ENCODE measurements at places on chromosomes 6 and 20.

DNA sequence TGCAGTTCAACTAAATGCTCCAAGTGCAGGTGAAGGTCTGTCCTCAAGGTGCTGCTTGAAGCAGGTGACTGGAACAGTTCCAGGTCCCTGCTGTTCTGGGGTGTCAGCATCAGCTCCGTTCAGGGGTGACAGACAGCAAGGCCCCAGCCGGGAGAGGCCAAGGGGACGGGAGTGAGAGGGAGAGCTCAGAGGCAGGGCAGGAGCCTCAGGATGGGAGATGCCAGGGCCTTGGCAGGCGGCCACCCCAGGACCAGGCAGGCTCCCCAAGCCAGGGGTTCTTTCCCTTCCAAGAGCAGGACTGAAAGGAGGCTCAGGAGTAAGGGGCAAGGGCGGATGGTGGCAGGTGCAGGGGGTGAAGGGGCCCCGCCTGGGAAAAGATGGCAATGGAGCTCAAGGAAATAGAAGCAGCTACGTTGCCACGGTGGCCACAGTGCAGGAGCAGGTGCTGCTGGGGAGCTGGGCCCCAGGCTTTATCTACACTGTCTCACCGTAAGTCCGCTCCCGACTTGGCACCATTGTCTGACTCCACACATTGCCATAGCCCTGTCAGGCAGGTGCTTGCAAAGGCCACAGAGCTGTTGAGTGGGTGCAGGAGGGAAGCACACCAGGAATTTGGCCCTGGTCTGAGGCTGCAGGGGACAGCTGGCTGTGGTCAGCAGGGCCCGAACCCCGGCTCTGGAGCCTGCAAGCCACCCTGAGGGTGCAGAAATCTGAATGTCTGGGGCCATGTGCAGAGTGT, 43.1 kb downstream of the ERMARD start:
- no peak for DNase-seq

GRCh38 chr20:53138454-53139262, 166.5 kb downstream of the TSHZ2 start:
- DNase-seq, result no peak

GRCh38 chr6:12071064-12071615, 59.0 kb downstream of the HIVEP1 start:
- no peak for DNase-seq

GRCh38 chr6:25558155-25558817, 93.7 kb upstream of the SCGN start:
- DNase-seq, result no peak

DNA sequence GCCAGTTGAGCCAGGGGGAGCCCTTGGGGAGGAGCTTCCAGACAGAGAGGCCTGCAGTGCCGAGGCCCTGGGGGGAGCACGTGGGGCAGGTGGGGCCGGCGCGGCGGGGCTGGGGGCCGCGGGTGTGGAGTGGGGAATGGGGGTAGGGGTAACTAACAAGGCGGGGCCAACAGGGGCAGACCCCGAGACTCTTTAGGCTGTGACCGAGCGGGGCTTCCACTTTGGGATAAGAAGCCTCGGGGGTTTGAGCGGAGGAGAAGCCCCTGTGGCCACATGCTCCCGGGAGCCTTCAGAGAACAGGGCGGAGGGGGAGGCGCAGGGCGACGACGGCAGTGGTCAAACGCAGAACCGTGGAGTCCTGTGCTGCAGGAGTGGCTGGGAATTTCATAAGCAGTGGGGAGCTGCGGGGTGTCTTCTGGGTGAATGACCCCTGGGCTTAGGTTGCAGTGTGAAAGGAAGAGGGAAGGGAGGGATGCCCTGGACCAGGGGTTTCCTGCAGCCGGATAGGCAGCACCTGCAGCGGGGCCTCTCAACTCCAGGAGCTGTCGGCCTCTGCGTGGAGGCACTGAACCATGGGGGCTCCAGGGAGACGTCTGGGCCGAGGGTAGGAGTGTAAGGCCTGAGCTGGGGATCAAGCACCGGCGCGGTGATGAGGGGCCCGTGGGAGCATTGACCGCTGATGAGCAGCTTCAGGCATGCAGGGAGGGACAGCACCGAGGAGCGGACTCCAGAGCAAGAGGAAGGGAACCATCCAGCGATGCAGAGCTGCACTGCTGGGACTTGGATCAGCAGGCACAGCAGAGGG, 121.0 kb downstream of the SYNDIG1 start:
- no peak for DNase-seq

DNA sequence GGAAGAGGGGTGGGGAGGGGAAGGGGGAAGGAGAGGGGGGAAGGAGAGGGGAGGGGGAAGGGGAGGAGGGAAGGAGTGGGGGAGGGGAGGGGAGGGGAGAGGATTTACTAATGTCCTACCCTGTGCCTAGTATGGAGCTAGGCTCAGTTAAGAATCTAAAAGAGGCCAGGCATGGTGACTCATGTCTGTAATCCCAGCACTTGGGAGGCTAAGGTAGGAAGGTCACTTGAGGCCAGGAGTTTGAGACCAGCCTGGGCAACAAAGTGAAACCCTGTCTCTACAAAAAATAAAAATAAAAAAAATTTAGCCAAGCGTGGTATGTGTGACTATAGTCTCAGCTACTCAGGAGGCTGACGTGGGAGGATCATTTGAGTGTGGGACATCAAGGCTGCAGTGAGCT, 13.0 kb downstream of the UBE2J1 start:
- DNase-seq, result no peak

GRCh38 chr20:52311209-52311794, 119.7 kb upstream of the ZFP64 start:
- DNase-seq, result no peak

DNA sequence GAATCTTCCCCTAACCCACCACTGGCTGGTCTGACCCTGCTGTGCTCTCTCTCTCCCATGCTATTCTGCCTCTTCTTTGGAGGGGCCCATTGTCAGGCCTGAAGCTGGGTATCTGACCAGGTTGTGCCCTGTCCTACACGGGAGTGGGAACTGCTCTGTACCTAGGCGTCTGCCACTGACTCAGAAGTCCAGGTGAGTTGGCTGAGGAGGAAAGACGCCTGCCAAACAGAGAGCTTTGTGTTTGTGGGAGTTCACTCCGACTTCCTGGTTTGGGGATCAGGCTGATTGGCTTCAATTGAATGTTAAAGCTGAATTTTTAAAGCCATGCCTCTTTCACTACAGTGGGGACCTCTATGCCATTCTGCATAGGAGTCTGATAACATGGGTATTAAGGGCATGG, 136.0 kb downstream of the CCDC170 start:
- DNase-seq, result no peak

GRCh38 chr20:13344671-13345070, 123.6 kb downstream of the ISM1 start:
- no peak for DNase-seq

DNA sequence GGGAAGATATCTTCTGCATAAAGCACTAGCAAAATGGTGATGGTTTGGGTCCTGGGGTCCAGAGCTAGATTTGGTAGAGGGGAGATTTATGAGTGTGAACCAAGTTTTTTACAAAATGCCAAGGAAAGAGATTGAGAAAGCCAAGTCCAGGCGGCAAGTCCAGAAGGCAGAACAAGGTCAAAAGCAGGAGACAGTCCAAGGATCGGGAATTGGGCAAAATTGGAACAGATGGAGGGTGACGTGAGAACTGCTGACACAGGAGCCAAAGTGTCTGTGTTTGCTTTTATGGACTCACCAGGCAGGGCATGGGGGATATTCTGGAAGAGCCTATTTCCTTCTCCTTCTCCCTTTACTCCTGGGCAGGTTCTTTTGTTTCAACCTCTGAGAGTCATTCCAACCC, 4.1 kb downstream of the NHLRC1 start:
- no peak for DNase-seq

DNA sequence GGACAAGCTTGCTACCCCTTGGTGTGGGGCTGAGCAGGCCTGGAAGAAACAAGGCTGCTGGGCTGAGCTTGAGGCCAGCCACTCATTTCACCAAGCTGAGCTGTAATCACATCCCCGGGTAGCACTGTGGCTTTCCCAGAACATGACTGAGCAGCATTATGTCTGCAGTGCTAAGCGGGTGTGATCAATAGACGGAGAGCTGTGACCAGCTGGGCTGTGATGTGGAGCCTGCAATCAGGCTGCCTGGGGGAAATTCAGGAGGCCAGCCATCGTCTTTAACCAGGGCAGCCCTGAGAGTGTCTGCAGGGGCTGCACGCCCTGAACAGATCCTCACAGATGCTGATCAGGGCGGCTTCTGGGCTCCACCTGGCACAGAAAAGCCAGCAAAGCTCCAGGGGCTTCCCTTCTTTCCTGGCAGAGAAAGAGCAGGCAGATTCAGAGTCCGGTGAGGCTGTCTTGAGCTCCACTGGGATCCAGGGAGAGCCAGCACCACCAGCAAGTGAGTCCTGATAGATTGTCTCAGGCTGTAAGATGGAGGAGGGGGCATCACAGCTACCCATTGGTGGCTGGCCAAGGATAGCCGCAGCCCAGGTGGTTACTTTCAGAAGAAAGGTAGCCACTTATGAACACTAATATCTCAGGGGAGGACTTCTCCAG, 165.9 kb downstream of the NRN1 start:
- no peak for DNase-seq

- DNase-seq, result no peak
These were observed 303.4 kb downstream of the PLCB1 start for GRCh38 chr20:8435285-8436035.

- DNase-seq, result no peak
These were observed 17.0 kb downstream of the GSS start for GRCh38 chr20:34938466-34939163.

GRCh38 chr6:20952699-20953474, 418.6 kb downstream of the CDKAL1 start:
- DNase-seq, result no peak

DNA sequence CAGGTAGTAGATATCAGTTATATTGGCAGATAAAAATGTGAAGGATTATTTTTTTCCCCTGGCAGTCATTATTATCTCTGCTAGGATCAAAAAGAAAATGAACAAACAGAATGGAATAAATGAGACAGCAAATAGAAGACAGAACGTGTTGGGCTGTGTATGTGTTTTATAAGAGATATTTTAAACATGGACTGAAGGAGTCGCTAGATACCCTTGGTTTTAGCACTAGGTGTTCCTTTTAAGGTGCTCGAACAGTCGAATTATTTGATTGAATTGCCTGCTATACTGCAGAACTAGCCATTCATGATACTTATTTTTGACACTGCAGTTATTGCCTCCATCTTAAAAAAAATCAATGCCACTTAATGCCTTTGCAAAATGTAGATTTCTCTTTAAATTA, 3.7 kb downstream of the GRIK2 start:
- DNase-seq, result no peak

DNA sequence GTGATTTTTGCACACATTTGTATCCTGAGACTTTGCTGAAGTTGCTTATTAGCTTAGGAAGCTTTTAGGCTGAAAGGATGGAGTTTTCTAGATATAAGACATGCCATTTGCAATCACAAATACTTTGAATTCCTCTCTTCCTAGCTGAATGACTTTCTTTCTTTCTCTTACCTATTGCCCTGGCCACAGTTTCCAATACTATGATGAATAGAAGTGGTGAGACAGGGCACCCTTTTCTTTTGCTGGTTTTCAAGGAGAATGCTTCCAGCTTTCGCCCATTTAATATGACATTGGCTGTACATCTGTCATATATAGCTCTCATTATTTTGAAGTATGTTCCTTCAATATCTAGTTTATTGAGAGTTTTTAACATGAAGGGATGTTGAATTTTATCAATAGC, 409.6 kb upstream of the EPHA7 start:
- no peak for DNase-seq

DNA sequence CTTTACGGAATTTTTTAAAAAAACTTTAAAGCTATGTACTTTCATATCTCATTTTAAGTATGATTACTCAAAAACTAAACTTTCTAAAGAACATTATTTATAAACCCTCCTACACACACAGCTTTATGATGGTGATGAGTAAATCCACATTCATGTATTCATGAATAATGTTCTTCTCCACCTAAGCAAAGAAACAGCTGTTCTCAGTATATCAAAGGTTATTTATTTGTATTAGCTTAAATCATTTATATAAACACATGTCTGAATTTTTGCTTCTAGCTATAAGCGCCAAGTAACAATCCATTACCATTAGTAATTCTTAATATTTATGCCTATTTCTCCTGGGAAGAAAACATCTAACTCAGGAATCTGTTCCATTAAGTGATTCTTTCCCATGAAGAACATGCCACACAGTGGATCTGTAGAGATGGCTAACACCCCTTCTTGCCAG, 63.3 kb downstream of the SMLR1 start:
- no peak for DNase-seq

- DNase-seq, result no peak
These were observed 369.9 kb downstream of the CDH26 start for GRCh38 chr20:60327971-60328660.

DNA sequence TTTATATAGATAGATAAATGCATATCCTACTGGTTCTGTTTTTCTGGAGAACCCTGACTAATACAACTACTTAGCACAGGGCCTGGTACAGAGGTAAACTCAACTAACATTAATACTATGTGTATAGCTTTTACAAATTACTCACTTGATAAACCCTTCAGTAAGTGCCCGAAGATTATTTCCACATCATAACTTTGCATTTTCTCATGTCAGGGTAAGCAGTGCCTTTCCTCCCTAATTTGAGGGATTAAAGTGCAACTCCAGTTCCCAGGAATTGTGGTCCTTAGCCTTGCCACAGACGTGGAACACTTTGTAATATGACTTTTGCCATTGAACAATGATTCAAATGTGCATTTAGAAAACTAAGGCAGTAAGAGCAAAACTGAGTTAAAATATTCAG, 147.5 kb upstream of the SMLR1 start:
- DNase-seq, result no peak
